ENCODE measurements at places on chromosomes 12 and 14.

DNA sequence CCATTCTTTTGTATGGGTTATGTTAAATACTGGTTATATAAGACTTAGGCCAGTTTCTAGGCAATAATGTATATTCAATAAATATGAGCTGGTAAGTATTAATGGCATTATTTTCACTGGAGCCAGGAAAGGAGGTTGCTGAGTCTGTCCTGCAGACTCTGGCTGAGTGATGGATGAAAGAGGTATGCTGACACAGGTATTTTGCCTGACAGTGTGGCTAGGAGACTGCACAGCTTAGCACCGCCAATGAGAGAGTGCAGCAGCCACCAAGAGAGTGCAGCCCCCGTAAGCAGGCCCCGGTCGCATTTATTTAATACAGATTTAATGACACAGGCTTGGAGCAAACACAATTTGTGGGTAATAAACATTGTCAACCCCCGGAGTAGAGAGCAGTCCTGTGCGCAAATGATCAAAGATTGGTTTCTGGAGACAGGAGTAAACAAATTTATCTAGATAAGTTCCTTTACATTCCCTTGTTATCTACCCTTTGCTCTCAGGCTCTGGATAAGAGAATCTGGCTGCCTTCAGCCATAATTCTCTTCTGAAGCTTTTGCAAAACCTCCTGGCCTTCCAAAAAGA is 37.4 kb downstream of the TMTC3 start:
- no peak for DNase-seq

DNA sequence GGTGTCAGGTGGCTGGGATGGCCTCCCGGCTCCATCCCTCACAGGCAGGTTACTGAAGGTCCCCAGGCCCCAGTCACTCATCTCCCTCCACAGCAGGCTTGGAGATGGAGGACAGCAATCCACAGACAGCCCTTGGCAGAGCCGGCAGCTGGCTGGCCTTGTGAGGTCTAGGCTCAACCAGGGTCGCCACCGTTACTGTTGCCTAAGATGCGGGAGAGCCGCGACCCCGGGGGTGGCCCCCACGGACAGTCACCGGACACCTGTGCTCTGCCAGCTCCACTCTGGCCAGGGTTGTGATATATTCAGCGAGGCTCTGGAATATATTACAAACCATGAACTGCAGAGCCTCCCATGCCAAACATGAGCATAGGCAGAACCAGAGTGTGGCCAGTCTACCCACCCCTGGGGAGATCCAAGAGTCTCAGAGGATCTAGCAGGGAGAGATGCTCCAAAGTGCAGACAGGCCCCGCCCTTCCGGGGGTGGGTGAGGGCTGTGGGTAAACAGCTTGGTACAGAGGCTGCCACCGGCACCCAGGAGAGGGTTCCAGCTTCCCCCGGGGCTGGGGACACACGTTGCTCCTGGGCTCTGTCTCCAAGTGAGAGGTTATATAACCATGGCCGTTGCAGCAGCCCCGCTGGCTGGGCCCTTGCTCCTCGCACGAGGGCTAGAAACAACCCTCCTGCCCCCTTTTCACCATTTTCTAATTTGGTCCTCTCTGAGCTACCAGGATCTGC is 55.9 kb upstream of the DIO3 start:
- no peak for DNase-seq

DNA sequence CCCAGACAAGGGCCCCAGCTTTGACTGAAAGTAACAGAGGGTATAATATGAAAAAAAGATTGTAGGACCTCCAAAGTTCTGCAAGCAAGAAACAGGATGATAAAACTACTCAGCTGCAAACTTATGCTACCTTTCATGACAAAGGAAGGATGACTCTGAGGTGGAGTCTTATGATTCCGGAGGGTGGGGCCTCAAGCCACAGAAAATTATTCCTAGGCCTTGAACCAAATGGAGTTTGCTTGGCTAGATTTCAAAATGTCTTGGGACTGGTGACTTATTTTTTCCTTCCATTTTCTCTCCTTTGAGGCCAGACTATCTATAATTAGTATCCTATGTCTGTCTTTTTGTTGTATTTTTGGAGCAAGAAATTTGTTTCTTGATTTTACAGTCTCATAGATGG is 336.4 kb downstream of the LRIG3 start:
- no peak for DNase-seq

- no peak for DNase-seq
Observed at GRCh38 chr12:106710143-106710893, 64.2 kb upstream of the RIC8B start.

GRCh38 chr14:81676879-81677278 is 143.2 kb upstream of the SEL1L start:
- no peak for DNase-seq

GRCh38 chr14:72002731-72003130 is 70.5 kb downstream of the RGS6 start:
- no peak for DNase-seq

DNA sequence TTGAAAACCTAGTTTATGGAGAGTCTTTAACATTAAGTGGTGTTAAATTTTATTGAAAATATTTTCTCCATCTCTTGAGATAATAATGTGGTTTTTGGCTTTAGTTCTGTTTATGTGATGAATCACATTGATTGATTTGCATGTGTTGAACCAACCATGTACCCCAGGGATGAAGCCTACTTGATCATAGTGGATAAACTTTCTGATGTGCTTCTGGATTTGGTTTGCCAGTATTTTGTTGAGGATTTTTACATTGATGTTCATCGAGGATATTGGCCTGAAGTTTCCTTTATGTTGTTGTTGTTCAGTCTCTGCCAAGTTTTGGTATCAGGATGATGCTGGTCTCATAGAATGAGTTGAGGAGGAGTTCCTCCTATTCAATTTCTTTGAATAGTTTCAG is 222.6 kb downstream of the ADAMTS20 start:
- no peak for DNase-seq

- DNase-seq: no peak
Observed at GRCh38 chr12:56487448-56488040, 417 bp downstream of the GLS2 start.

- DNase-seq: no peak
Observed at GRCh38 chr12:28082096-28082495, 108.2 kb upstream of the CCDC91 start.

- DNase-seq: no peak
Observed at GRCh38 chr12:6182279-6182898, 17.8 kb upstream of the CD9 start.

DNA sequence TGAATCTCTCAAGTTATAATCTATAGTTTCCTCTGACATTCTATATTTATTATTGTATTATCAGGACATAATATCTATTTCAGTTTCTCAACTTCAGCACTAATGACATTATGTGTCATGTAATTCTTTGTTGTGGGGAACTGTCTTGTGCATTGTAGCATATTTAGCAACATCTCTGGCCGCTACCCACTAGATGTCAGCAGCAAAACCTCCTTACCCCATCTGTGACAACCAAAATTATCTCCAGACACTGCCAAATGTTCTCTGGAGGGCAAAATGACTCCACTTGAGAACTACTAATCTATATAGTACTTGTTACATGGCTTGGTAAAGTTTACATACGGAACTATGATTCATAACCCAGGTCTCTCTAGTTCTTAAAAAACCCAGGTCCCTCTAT is 110.2 kb downstream of the RASSF9 start:
- no peak for DNase-seq

DNA sequence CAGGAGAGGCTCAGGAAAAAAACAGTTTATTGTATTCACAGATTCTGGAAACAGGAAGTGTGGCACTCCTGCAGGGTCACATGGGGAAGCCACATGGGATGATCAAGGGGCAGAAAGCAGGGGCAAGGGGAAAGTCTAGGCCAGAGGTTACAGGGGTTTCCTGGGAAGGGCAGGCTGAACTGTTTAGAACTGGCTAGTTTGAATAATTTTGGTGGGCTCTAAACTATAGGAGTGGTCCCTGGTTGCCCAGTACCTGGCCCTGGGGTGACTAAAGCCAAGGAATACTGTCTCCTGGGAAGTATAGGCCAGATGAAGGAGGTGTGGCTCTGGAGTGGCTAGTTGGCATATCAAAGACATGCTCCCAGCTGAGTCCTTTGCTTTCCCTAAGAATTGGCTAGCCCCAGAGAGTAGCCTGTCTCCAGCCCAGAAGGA is 169.2 kb downstream of the SLC41A2 start:
- no peak for DNase-seq

DNA sequence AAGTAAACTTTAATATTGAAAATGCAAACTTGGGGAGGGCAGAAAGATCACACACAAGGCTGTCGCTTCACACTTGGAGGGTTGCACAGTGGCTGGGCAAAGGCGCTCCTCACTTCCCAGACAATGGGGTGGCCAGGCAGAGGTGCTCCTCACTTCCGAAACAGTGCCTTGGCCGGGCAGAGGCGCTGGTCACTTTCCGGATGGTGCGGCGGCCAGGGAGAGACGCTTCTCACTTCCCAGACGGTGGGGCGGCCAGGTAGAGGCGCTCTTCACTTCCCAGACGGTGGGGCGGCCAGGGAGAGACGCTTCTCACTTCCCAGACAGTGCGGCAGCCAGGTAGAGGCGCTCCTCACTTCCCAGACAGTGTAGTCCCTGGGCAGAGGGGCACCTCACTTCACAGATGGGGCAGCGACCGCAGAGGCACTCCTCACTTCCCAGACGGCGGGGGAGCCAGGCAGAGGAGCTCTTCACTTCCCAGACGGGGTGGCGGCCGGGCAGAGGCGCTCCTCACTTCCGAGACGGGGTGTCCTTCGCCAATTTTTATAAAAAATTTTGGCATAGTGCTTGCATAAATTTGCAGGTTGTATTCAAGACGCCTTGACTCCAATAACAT is 140.8 kb upstream of the PZP start:
- DNase-seq: no peak

GRCh38 chr12:108000111-108000510 is 129.0 kb upstream of the WSCD2 start:
- no peak for DNase-seq

DNA sequence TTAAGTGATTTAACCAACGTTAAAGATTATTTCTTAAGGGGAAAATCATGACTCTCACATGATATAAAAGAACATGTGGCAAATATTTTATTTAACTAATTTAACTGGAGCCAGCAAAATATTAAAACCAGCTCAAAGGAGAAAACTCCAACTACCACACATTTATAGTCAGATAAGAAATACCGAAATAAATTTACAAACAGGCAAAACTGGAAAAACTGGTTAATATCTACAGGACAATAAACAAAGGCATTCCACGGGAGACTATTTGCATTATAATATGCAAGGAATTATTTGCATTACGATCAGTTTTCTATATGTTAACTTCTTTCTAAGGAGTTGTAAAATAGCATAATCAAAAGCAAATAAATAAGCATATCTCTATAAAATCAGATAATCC is 13.8 kb upstream of the BCL2L14 start:
- DNase-seq: no peak

DNA sequence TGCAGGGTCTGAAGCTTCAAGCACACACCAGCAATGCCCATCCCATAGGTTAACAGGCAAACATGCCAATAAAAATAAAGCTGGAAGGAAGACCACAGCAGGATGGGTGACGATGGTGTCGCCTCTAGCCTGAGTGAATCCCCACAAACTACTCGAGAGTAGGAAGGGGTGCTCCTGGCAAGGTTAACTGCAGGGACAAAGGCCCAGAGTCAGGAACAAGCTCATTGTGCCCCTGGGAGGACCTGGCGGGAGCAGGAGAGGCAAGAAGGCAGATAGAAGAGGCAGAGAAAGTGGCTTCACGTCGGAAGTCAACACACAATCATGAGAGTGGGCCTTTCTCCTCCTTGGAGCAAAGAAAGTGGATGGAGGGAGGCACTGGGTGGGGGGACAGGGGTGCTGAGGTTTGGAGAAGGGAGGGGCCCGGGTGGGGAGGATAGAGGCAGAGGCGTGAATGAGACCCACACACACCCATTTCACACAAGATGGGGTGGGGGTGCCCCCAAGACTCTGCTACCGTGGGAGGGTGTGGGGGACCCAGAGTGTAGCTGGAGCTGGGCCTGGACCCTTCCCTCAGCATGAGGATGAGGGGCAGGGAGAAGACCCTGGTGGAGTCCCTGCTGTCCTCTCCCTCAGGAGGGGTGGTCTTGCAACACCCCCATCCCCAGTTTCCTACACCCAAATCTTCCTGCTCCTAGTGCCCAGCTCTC is 43.1 kb downstream of the DIO3 start:
- DNase-seq: no peak

- no peak for DNase-seq
Observed at GRCh38 chr14:61484826-61485584, 163.6 kb downstream of the PRKCH start.

DNA sequence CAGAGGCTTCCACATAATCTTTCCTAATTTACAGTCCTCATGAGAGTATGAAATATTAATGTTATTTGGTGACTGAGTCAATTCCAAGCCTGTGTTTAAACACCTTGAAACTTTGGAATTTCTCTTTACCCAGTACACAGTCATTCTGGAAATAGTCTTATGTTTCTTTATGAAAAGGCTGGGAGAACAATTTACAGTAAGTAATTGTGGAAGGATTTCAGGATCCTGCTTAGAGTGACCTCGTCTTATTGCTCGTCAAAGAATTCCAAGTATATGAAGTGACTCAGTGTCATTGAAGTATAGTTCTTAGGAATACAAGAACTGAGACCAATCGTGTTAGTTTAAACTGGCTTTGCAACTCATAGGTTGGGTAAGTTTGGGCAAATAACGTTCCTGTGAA is 634.2 kb downstream of the SLC16A7 start:
- DNase-seq: no peak

GRCh38 chr12:28938056-28938455 is 211.0 kb upstream of the FAR2 start:
- no peak for DNase-seq

DNA sequence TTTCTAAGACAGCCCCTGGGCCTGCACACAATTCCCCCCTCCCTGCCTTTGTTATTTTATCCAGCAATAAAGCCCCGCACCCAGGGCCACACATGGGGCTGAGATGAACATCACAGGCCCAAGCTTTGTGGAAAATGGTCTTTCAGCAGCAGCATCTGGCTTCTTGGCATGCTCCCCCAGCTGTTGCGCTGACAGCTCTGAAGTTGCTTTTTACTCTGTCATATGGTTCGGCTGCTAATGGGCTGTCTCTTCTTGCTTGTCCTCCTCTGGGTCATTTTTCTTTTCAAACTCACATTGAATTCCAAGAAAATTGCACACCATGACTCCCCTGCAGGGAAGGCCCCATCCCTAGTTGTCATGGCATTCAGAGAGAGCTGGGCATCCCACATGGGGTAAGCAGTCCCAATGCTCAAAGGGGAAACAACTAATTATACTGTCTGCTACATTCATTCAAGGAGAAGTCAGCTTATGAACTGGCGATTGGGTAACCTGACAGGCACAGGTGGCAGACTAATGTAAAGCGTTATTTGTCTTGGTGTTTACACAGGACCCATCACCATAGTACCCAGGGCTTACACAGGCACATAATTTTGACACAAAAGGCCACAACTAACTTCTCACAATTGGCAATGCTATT is 74.0 kb upstream of the CDKN3 start:
- no peak for DNase-seq
